ENCODE measurements at places on chromosomes 7 and 10.

- no peak for DNase-seq
These were observed 45.8 kb upstream of the RHEB start for GRCh38 chr7:151565541-151565940.

GRCh38 chr10:110793886-110794285 lies 77.8 kb upstream of the PDCD4 start:
- no peak for DNase-seq

- no peak for DNase-seq
These were observed 7.0 kb downstream of the BAMBI start for GRCh38 chr10:28684157-28684985.

DNA sequence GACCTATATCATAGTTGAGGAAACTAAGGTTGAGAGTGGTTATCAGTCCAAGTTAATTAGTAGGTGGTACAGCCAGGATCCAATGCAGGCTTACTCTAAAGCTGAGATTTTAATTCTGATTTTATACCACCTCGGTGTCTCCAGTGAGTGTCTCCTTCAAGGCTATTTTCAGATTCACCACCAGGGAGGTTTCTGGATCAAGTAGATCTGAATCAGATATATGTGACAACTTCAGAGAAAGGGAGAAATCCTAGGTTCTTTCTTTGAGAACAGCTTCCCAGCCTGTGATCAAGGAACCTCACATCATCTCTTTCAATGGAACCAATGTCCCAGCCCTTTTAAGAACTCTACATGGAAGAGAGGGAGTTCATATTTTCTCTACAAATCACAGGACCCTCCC lies 429.2 kb downstream of the SORCS3 start:
- no peak for DNase-seq

DNA sequence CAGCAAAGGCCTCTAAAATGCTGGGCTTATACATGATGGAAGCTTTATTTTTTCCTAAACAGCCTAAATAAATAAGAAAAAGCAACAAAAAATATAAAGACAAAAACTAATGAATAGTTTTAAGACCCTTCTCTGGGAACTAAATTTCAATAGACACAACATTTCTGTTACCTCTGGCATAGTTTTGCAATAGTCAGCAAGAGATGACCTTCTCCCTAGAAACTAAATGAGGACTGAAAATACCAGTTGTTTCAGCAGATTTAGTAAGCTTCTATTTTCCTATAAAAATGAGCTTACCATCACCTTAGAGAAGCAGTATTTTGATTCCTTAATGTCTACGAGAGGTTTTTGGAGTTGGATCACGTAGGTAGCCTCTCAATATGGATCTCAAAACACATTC lies 471.4 kb upstream of the NRP1 start:
- no peak for DNase-seq

DNA sequence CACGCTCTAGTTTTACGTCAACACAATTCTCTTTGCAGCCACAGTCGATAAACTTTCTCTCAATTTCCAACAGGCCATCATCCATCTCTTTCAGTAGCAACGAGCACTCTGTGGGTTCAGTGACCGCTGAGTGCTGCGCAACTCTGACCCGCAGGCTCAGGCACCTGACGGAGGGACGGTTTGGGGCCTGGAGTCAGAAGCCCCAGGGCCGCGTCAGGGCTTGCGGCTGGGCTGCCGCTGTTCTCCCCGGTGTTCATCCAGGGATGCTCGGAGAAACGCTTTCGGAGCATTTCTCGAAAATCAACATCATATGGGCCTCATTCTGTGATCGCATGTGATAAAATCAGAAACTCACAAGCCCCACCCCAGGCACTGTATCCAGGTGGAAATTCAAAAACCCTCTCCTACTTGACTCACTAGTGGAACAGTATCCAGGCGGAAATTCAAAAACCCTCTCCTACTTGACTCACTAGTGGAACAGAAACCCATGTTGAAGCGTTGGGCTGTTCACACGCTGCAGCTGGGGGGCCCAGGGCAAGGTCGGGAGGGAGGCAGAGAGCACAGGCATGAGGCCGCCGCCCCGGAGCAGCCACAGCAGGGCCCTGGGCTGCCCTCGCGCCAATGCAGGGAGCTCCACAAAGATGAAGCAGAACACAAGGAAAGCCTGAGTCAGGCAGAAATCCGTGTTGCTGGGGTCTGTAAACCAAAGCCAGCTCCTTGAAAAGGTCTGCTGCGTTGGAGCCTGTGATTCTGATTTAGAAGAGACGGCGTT lies 73.3 kb upstream of the NKX6-2 start:
- no peak for DNase-seq

GRCh38 chr7:21884496-21884895 lies 61.2 kb downstream of the CDCA7L start:
- no peak for DNase-seq

DNA sequence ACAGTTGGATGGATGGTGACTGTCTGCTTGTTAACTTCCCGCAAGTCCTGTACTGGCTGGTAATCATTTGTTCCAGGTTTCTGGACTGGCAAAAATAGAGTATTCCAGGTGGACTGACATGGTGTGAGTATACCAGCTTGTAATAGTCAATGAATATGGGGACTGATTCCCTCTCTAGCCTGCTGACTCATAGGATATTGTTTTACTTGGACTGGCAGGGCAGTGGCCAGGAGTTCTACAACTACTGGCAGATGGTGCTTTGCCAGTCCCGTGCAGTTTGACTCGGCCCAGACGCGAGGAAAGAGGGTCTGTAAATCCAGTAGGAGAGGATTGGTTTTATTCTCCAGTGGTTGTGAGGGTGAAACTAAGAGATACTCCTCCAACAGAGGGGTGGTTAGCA lies 78.0 kb downstream of the PRR15 start:
- no peak for DNase-seq

DNA sequence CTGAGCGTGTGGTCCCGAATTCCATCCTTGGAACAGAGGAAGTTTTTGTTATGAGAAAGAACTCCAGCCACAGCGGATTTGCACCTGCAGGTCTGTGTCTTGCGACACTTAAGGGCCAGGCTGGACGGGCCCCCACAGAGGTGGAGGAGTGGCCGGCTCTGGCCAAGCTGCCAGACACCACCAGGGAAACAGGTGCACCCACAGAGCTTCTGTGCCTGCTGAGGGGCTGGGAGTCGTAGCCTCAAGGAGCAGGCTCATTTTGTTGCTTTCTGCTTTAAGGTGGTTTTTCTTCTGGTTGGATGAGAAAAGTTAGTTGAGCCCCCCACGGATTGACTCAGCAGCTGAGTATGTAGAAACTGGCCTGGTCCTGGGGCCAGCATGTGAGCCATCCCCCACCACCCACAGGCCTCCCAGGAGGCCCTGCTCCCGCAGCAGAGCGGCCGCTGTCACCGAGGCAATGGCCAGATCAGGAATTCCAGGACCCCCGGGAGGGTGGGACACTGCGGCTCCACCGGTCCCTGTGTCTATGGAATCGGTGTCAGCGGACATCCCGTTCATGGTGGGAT lies 41.9 kb downstream of the NKX6-2 start:
- no peak for DNase-seq

- no peak for DNase-seq
These were observed 288.7 kb downstream of the WDR37 start for GRCh38 chr10:1344846-1345245.

All from head of caudate nucleus (tissue), 42 donors.